ENCODE measurements at places on chromosomes 6 and 20.

- DNase-seq, result no peak
Measured at GRCh38 chr6:3471286-3471685, 14.4 kb upstream of the SLC22A23 start.

GRCh38 chr6:45432977-45433376, 55.2 kb upstream of the SUPT3H start:
- DNase-seq, result no peak

DNA sequence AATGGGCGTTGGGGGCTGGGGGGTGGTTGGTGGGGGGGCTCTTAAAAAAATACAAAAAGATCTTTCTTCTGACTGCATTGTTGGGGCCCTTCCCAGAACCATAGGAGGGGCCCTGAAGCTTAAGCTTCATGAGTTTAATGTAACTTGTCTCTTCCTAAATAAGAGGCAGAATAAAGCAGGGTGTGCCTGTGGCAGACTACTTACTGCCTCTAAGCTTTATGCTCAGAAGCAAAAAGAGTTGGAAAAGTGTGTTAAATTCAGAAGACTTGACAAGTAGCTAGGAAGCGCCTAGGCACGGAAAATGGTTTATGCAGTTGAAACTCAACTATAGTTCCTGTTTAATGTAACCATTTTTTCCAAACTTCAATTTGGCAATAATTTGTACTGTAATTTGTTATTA, 44.5 kb downstream of the TIAM2 start:
- DNase-seq, result no peak

GRCh38 chr6:80336911-80337310, 230.4 kb downstream of the BCKDHB start:
- DNase-seq, result no peak

GRCh38 chr20:11813106-11813890, 104.4 kb upstream of the BTBD3 start:
- DNase-seq, result no peak

DNA sequence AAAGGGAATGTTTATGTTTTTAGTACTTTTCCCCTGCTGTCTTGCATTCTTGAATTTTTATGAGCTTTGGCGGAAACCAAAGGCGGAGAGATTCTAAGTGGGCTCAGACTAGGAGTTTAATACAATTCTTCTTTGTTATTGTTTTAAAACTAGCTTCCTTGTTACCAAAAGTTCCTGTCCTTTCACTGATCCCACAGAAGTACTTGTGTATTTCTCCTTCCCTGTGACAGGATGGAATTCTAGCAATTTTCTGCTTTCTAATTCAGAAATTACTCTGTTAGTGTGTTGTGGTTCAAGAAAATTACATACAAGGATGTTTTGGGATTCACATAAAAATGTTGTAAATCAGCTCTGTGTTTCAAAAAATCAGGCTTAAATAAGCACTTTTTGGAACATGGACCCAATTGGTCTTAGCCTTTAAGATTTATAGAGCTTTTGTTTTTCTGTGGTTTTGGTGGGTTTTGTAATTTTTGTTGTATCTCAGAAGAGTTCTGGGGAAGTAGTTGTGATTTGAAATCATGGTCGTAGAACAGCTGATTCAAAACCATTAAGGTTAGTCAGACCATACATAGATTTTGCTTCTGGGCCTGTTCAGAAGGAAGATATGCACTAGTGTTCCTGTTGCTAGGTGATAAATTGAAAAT, 17.6 kb upstream of the CTAGE9 start:
- DNase-seq, result no peak

DNA sequence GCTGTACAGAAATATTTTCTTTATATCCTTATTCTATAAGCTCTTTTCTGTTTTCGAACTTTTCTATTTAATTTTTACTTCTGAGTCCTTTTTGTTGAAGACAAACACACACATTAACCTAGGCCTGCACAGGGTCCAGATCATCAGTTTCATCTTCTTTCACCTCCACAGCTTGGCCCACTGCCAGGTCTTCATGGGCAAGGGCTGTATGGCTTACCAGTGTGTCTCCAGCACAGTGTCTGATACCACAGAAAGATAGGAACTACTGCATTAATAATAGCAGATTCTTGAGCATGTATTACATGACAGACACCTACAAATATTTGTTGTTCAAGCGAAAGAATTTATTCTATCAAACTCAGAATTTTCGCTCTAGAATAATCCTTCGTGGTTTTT, 24.4 kb downstream of the QKI start:
- no peak for DNase-seq

- no peak for DNase-seq
Measured at GRCh38 chr20:4873396-4873795, 127.9 kb downstream of the SLC23A2 start.

GRCh38 chr6:35879151-35879550, 41.7 kb downstream of the SRPK1 start:
- no peak for DNase-seq

DNA sequence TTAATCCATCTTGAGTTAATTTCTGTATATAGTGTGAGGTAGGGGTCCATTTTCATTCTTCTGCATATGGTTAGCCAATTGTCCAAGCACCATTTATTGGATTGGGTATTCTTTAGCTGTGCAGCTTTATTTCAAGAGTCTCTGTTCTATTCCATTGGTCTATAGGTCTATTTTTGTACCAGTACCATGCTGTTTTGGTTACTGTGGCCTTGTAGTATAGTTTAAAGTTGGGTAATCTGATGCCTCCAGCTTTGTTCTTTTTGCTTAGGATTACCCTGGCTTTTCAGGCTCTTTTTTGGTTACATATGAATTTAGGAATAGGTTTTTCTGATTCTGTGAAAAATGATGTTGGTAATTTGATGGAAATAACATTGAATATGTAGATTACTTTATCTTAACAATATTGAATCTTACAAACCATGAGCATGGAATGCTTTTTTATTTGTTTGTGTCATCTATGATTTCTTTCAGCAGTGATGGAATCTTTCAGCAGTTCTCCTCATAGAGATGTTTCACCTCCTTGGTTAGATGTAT, 47.0 kb downstream of the TNFAIP3 start:
- DNase-seq, result no peak

- DNase-seq, result no peak
Measured at GRCh38 chr6:157563611-157564284, 182.8 kb downstream of the ZDHHC14 start.

- no peak for DNase-seq
Measured at GRCh38 chr20:15951658-15952057, 621.6 kb downstream of the KIF16B start.

GRCh38 chr6:126010040-126010439, 23.7 kb downstream of the TRMT11 start:
- no peak for DNase-seq

DNA sequence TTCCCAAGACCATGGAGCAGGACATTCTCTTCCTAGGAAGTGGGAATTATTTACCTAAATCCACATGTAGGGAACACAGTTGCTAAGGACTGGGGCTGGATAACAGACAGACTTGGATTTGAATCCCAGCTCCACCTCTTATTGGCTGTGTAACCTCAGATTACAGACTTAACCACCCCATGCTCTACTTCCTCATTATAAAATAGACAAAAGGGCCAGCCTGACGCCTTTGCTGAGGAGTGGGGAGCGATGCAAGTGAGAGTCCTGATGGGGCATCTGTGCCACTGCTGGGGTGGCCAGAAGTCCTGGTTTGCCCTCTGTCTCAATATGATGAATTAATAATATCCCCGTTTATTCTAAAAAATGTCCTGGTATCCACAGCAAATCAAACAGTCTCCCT, 46.8 kb downstream of the SPATA2 start:
- DNase-seq, result no peak

DNA sequence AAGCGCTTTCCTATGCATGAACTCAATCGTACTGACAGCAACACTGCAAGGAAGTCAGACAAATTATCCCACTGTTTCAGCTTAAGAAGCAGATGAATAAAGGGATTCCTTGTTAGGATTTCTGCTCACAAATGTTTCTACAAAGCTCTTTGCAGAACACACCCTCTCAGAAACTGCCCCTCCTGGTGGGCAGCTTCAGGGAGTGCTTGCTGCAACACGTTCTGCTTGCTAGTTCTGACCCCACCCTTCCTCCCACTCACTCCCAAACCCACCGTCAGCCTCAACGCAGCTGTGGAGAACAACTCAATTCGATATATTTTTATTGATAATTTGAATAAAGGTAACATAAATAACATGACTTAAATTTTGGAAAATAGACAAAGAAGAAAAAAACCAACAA, 250.8 kb upstream of the PRDM1 start:
- DNase-seq, result no peak
